CD4-positive, CD25-positive, alpha-beta regulatory T cell (primary cell): ENCODE measurements at places on chromosomes 7 and 10. TPM values are rescaled to one million over a fixed set of nuclear protein-coding genes. Genes with fewer than 3 reads are reported as not detected.
A peak's percentile ranks its signal among the peaks of the same experiment; 100 is the strongest.

ARHGEF35 gene
- total RNA-seq, result 3.5 TPM

ALOX5 gene
- 1.2 TPM for total RNA-seq

AKR1D1 gene
- not detected for total RNA-seq

ZNF488 gene
- not detected for total RNA-seq

AKR1C3 gene
- total RNA-seq, result 7.4 TPM

- no peak for DNase-seq
- H3K36me3 ChIP-seq, result no peaks in the 10 kb centered on the region
- H3K27ac ChIP-seq, result no peak overlapping the region
- H3K27me3 ChIP-seq, result no peaks in the 10 kb centered on the region
Measured at GRCh38 chr7:73839743-73840714, 2.3 kb downstream of the METTL27 start.

GRCh38 chr10:107481224-107481623, 316.7 kb upstream of the SORCS1 start:
- no peaks in the 10 kb centered on the region for H3K36me3 ChIP-seq
- no peaks in the 10 kb centered on the region for H3K4me1 ChIP-seq
- H3K27me3 ChIP-seq, result no peaks in the 10 kb centered on the region
- H3K4me3 ChIP-seq, result no peak overlapping the region
- no peak for DNase-seq

- H3K4me1 ChIP-seq, result no peaks in the 10 kb centered on the region
- no peaks in the 10 kb centered on the region for H3K36me3 ChIP-seq
- no peaks in the 10 kb centered on the region for H3K27me3 ChIP-seq
- no peak overlapping the region for H3K4me3 ChIP-seq
- H3K27ac ChIP-seq, result no peak overlapping the region
Measured at GRCh38 chr7:110987127-110987693, 103.7 kb upstream of the LRRN3 start.

- no peaks in the 10 kb centered on the region for H3K27me3 ChIP-seq
- H3K4me3 ChIP-seq, result no peak overlapping the region
- no peak overlapping the region for H3K27ac ChIP-seq
- no peaks in the 10 kb centered on the region for H3K4me1 ChIP-seq
- no peaks in the 10 kb centered on the region for H3K36me3 ChIP-seq
Measured at GRCh38 chr10:97128039-97128492, 57.7 kb downstream of the SLIT1 start.

DNA sequence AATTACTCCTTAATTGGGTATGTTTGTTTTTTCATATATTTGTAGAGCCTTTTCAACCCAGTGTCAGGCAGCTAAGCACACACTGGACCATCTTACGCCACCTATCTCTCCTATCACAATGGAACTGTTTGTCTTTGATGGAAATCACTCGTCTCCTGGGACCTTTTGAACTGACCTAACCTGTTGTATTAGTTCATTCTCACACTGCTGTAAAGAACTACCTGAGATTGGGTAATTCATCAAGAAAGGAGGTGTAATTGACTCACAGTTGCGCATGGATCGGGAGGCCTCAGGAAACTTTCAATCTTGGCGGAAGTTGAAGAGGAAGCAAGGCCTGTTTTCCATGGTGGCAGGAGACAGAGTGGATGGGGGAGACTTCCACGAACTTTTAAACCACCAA, 182.0 kb downstream of the TCERG1L start:
- no peak overlapping the region for H3K27ac ChIP-seq
- H3K36me3 ChIP-seq, result no peaks in the 10 kb centered on the region
- H3K27me3 ChIP-seq, result no peaks in the 10 kb centered on the region

DNA sequence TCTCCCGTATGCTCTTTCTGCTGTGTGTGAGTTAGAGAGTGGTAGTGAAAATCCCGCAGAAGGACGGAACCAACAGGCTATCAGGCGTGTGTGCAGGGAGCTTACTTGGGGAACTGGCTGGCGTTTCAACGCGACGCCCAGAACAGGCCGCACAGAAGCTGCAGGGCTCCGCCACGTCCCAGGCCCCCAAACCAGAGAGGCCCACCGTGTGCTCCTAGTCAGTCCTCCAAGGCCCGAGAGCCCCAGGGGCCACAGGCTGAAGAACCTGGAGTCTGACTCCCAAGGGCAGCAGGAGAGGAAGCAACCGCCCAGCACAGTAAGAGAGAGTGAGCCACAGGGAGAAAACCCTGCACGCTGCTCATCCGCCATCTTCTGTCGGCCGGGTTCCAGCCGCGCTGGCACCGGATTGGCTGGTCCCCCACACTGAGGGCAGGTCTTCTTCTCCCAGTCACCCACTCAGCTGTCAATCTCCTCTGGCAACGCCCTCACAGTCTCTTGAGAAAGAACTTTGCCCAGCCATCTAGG, 730.6 kb upstream of the VSTM2A start:
- no peak overlapping the region for H3K27ac ChIP-seq
- no peak overlapping the region for H3K4me3 ChIP-seq
- no peak for DNase-seq
- H3K36me3 ChIP-seq, result no peaks in the 10 kb centered on the region
- H3K4me1 ChIP-seq, result no peaks in the 10 kb centered on the region

DNA sequence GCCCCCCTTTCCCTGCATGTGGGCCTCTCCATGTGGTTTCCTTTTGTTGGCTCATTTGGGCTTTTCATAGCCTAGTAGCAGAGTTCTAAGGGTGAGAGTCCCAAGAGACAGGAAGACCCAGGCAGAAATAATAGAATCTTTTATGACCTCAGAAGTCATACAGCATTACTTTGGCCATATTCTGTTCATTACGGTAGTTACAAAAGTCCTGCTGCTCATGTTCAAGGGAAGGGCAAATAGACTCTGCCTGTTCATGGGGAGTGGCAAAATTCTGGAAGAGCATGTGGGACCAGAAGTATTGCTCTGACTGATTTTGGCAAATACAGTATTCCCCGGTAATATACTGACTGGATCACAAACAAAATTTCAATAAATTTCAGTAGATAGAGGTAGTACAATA, 910.3 kb downstream of the LRMDA start:
- no peaks in the 10 kb centered on the region for H3K36me3 ChIP-seq
- H3K4me3 ChIP-seq, result no peak overlapping the region
- no peak for DNase-seq

- H3K4me3 ChIP-seq, result no peak overlapping the region
- peaks cover 8% of the 10 kb centered on the region for H3K4me1 ChIP-seq
- no peak overlapping the region for H3K27ac ChIP-seq
Measured at GRCh38 chr10:77970869-77971803, 44.6 kb upstream of the DLG5 start.

DNA sequence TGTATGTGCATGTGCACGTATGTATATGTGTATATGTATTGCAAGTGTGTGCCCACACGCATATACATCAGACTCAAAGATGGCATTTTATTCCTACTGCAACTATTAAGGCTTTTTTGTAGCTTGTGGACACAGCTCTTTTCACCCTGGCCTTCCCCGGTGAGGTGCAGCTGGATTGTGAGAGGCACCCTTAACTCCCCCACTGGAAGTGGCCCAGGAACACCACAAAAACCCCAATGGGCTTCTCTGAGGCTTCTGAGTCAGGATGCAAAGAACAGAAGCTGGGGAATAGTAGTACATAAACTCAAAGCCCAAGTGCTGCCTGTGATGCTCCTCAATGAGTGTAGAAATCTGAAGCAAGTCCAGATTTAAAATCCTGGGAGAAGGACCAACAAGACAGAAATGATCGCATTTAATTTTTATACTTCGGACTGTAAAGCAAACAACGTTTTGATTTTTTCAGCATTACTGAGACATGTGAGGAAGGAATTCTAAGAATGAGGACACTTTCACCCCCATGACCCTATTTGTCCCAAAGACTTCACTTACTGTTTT, 369.2 kb upstream of the MGMT start:
- H3K36me3 ChIP-seq, result no peaks in the 10 kb centered on the region
- H3K27ac ChIP-seq, result no peak overlapping the region
- peaks cover 11% of the 10 kb centered on the region for H3K4me1 ChIP-seq

DNA sequence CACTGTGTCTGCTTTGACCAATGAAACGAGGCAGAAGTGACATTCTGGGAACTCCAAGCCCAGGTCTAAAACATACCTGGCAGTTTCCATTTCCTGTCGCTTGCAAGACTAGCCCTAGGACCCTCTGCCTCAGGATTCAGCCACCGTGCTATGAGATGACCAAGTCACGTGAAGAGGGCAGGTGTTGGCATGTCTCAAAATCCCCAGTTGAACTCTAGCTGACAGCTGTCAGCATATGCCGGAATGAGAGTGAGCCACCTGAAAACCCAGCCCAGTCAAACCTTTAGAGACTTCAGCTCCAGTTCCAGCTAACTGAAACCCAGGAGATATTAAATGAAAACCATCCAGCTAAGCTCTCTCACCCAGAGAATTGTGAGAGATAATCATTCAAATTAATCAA, 89.9 kb upstream of the PPP1R3A start:
- H3K27me3 ChIP-seq, result no peaks in the 10 kb centered on the region
- no peaks in the 10 kb centered on the region for H3K4me1 ChIP-seq
- no peak for DNase-seq
- H3K36me3 ChIP-seq, result no peaks in the 10 kb centered on the region
- H3K4me3 ChIP-seq, result no peak overlapping the region

GRCh38 chr10:102113956-102114857, 6.0 kb downstream of the LDB1 start:
- peaks cover 65% of the 10 kb centered on the region for H3K4me1 ChIP-seq
- DNase-seq, result no peak
- no peaks in the 10 kb centered on the region for H3K27me3 ChIP-seq
- H3K27ac ChIP-seq, result peak overlapping the region; percentile 91

GRCh38 chr7:149732611-149733010, 40.8 kb downstream of the ZNF467 start:
- H3K27me3 ChIP-seq, result no peaks in the 10 kb centered on the region
- H3K36me3 ChIP-seq, result peaks cover 27% of the 10 kb centered on the region
- no peak for DNase-seq
- no peak overlapping the region for H3K4me3 ChIP-seq

DNA sequence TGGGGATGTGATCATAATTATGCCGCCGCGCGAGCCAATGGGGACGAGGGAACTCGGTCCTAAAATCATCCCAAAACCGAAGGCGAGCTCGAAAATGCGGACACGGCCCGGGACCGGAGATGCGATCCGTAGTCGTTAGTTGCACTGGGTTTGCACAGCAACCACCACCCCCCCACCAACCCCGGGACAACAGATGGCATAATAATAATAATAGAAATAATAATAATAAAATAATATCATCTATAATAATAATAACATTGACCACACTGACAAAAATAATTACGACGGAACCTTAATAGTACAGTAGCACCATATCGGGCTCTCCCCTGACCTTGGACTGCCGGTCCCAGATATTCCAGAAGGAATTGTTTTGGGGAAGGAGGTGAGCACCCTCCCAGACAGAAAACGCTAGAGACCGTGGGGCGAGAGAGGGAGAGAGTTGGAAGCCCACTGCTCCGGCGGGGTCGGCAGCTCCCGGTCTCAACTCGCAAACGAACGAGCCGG, 1.1 kb upstream of the EMX2 start:
- no peaks in the 10 kb centered on the region for H3K36me3 ChIP-seq
- H3K27me3 ChIP-seq, result peaks cover 34% of the 10 kb centered on the region
- no peak overlapping the region for H3K4me3 ChIP-seq
